Natural killer cell (primary cell): ENCODE measurements at places on chromosomes 5 and 9. TPM values are rescaled to one million over a fixed set of nuclear protein-coding genes. Genes with fewer than 3 reads are reported as not detected.

The ACER2 gene
- total RNA-seq, result 0.61 TPM

The WDR70 gene
- 41.3 TPM for total RNA-seq

The SHISAL2B gene
- not detected for total RNA-seq

The CDH6 gene
- total RNA-seq, result not detected

The IRX4 gene
- total RNA-seq, result not detected

The RNF208 gene
- total RNA-seq, result 0.93 TPM

The CAVIN4 gene
- total RNA-seq, result 0.63 TPM

The HAPLN1 gene
- total RNA-seq, result not detected

The TMEM174 gene
- not detected for total RNA-seq

The FAM81B gene
- total RNA-seq, result not detected

The KLF4 gene
- total RNA-seq, result 29.8 TPM

The EQTN gene
- total RNA-seq, result not detected

The SLC27A6 gene
- total RNA-seq, result not detected
